ENCODE measurements at places on chromosomes 13 and 19.

GRCh38 chr19:49210901-49211451 lies 53.4 kb downstream of the TRPM4 start:
- no peak for DNase-seq

- no peak for DNase-seq
Measured at GRCh38 chr19:6470173-6470572, 6.1 kb downstream of the CRB3 start.

DNA sequence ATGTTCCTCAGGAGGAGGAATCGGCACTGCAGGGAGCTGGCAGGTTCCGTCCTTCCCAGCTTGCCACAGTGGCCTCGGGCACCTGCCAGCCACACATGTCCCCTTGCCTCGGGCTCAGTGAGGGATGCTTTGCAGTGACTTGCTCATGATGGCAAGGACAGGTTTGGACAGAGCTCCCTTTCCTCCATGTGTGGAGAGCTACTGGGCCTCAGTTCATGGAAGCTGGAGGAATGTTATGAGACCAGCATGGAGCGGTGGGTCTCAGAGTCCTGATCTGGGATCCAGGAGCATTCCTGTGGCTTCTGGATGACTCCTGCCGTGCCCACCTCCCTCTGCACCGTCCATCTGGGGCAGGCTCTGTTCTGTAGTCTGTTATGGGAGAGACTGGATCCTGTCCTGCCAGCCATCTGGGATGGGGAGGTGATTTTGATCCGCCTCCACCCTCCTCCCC lies 59.2 kb downstream of the SIPA1L3 start:
- DNase-seq = no peak

DNA sequence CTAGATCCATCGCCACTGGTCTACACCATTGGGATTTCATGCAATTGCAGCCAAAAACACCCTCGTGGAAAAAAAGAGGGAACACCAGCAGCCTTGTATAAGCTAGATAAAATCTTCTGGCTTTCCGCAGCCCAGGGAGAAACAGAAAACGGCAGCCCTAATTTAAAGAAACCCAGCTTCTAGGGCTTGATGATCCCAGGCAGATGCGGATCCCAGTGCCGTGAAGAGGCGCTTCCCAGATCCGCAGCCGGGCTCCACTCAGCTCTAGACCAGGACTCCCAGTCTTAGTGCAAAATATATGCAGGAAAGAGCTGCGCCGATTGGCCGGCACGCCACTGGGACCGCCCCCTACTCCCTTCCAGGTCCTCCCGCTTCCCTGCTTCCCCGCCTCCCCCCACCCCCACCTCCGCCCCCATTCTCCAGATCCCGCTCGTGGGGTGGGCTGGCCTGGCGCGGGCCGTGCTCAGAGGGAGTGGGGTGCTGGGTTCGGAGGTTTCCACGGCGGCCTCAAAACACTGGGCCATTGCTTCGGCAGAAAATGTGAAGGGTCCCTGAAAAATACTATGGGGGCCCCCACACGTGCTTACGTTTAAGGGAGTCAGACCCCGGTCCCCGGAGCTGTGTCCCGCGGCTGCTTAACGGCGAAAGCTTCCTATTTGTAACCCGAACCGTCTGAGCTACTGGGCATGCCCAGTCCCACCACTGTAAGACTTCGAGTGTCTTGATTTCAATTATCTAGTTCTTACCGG lies 63.1 kb downstream of the SERP2 start:
- DNase-seq = peak; percentile 90

GRCh38 chr13:111469916-111470506 lies 149.6 kb downstream of the TEX29 start:
- DNase-seq = no peak

DNA sequence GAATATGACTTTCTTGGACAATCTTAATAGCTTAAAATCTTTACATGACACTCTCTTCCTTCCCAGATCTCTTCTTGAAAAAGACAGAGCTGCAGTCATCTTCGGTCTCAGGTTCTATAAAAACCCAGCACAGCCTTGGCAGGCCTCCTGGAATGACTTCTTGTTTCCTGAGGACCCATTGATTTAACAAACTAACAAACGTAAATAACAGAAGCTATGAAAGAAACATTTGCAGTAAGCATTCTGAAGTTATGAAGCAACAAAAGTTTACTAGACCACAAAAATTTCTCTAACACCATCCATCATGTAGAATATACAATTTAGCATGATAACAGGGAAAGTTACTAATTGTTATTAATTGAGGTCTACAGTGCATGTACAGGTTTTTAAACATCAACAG lies 62.8 kb upstream of the STARD13 start:
- no peak for DNase-seq

- DNase-seq = peak; percentile 44
Measured at GRCh38 chr19:41226053-41226873, 7.2 kb downstream of the AXL start.

- DNase-seq = no peak
Measured at GRCh38 chr19:15180451-15181390, 20.1 kb downstream of the NOTCH3 start.

- no peak for DNase-seq
Measured at GRCh38 chr19:35074426-35075201, 33.1 kb downstream of the HPN start.

- DNase-seq = peak; percentile 82
Measured at GRCh38 chr19:46014941-46015686, 7.7 kb downstream of the PGLYRP1 start.

DNA sequence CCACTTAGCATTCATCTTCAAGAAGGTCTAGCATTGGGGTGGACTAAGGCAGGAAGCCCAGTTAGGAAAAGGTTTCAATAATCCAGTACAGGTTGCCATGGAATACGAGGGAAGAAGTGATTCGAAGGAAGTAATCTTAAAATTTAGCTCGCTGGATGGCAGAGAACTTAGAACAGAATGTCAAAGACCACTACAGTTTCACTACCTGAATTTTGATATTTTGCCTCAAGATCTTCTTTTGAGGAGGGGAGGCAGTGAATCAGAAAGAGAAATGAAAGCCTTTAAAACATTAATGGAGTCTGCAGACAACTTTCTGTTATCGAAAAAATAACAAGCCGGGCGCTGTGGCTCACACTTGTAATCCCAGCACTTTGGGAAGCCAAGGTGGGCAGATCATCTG lies 7.0 kb upstream of the RAB8A start:
- DNase-seq = no peak

DNA sequence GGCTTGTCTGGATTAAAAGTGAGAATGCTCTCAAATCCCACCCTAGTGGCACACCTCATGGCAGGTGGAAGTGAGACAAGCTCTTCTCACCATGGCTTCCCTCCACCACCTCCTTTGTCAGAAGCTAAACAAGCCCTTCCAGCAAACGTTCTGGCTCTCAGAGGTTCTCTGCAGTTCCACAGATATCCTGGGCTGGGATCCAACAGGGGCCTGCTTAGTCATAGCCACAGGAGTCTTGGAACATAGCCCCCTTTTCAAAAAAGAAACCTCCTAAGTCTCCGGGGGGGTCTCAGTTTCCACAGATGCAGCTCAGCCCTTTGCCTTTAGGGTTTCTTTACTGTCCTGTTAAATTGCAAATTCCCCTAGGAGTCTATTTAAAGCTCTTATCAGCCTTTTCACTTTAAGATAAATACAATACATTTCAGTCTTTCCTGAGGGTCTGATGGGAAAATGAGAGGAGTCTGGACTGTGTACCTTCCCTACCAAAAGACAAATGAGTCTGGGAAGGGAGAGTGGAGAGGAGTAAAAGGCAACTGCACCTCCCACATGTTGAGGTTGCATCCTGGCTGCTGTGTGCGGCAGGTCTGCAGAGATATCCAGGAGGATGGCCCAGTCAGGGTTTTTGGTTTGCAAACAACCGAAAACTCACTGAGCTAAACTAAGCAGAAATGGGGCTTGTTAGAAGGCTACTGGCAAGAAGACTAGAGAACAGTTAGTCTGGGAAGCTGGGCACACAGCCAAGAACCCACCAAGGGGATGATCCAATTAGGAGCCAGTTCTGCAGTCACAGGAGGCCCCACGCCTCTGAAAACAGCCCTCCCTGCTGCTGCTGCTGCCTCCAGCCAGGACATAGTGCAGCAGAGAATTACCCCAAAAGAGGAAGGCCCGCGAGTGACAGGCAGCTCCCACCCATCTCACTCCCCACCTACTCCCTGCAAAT lies 41.4 kb upstream of the SERP2 start:
- DNase-seq = no peak

DNA sequence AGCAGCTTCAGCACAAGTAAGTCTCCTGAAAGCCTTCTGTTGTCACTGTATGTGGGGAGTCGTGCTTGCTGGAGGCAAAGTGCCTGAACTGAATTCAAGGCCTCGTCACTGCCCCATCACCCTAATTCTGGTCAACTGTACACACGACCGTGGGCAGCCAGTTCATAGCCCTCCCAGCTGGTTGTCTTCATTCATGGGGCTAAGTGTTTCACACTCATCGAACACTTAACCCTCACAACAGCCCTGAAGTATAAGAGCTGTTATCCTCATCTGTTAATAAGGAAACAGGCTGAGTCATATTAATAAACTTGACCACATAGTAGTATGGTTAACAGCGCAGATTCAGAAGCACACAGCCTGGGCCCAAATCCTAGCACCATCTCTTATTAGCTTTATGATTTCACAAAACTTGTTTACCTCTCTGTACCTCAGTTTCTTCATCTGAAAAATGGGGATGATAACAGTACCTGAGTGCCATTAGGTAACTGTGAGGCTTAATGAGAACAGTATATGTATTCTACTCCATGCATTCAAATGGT lies 66.7 kb downstream of the CDADC1 start:
- no peak for DNase-seq

- DNase-seq = no peak
Measured at GRCh38 chr13:109684824-109685202, 101.6 kb downstream of the IRS2 start.

DNA sequence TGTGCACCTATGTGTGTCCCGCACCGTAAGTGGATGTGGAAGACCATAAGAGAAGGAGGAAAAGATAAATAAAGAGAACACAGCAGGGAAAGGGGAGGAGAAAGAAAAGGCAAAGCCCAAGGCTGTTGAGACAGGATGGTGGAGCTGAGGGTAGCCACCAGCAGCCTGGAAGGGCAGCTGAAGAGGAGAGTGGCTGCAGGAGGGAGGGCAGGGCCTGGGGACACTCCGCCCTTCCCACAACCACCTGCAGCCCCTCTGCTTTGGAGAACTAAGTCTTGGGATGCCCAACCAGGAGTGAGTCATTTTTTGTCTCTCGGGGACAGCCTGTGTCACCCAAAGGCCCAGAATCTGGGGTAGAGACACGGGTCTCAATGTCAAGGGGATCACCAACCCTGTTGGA lies 26.4 kb upstream of the CCNE1 start:
- no peak for DNase-seq

DNA sequence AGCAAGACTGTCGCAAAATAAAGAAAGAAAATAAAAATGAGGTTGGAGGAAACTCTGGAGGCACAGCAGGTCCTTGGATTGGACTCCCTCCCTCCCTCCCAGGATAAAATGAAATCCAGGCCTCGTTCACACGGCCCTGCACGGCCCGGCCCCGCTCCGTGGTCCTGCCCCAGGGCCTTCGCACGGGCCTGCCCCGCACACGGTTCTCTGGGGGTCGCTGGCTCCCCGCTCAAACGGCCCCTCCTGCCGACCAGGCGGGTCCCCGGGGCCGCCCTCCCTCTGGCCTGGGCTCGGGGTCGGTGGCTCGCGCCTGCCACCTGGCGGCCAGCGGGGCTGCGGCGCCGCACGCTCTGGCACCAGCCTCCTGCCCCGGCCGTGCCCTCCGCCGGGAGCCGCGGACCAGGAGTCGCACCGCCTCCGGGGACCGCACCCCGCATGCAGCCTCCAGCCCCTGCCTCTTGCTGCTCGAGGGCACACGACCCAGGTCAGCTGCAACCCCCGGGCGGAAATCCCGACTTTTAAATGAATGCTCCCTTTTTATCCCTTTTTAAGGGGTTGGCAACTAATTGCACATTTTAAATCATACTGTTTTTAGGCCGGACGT lies 1.5 kb upstream of the WDR18 start:
- peak; percentile 79 for DNase-seq

GRCh38 chr19:18119013-18119716 lies 21.6 kb downstream of the MAST3 start:
- DNase-seq = no peak

DNA sequence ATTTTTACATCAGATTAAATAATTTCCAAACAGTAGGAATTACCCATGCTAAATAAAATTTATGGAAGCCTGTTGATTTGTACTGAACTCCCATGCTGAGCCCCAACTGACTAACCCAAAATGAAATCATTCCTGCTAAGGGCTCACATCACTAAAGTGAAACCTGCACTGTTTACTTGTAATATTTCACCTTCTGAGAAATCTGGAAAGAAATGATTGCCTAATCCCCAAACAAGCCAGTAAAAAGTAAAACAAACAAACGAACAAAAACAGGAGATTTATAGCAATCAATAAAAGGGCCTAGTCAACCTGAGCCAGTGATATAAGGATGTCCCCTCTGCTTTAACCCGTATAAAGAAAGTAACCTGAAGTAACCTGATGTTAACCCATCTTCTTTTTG lies 1599.8 kb downstream of the OLFM4 start:
- DNase-seq = no peak

DNA sequence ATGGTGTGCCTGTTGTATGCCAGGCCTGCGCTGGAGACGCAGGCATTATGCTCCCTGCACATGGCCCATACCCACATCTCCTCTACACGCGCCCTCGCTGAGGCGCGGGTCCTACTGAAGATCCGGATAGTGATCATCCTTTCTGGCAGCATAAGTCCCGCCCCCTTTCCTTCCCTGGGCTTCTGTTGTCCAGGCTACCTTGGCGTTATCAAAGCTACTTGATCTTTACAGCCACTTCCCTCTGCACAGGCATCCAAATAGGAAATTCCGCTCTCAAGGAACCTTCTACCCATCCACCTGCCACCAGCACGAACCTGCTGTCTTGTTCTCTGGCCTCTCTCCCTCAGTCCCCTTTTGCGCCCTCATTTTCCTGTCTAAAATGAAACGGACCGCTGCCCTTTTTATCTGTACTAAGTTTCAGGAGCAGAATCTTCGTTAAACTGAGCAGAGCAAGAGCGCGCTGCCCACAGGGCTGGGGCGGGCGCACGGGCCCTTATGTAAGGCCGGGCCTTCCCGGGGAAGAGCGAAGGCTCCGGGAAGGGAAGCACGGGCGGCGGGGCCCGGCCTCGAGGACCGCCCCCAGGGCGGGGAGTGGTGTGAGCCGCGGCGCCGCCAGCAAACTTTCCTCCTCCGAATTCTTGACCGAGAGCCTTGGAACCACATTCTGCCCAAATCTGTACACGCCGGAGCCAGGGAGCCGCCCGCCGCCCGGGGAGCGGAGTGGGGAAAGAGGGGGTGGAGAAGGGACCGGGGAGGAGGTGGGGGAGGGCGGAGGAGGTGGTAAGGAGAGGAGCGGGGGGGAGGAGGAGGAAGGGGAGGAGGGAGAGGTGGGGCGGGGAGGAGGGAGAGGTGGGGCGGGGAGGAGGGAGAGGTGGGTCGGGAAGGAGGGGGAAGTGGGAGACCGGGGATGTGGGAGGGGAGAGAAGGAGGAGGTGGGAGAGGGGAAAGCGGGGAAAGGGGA lies 920 bp upstream of the UBE2L5 start:
- peak; percentile 74 for DNase-seq

Measured in neuronal stem cell (in vitro differentiated cells).